ENCODE measurements at places on chromosomes 1 and 21.

GRCh38 chr1:111628153-111628552, 8.6 kb downstream of the RAP1A start:
- no peak for DNase-seq

DNA sequence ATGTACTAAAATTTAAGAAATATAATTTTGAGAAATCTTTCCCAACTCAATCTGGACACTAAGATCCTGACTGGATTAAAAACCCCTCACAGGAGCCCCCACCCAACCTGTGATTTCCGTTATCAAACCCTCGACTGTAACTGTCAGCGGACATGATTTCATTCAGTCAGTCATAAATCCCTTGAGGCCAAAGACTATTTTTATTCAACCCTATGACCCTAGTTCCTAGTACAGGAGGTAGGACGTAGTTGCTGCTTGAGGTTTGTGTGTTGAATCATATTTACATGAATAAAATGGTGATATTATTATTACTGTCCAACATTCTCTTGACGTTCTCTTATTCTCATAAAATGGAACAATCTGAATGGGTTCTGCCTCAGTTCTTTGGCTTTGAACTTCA, 73.1 kb upstream of the DYNLT5 start:
- no peak for DNase-seq

GRCh38 chr1:156664767-156665411, 12.3 kb downstream of the NES start:
- no peak for DNase-seq

- no peak for DNase-seq
Measured at GRCh38 chr21:34743831-34744230, 75.0 kb downstream of the CLIC6 start.

- DNase-seq = no peak
Measured at GRCh38 chr1:76993036-76993435, 125.8 kb downstream of the ST6GALNAC5 start.

DNA sequence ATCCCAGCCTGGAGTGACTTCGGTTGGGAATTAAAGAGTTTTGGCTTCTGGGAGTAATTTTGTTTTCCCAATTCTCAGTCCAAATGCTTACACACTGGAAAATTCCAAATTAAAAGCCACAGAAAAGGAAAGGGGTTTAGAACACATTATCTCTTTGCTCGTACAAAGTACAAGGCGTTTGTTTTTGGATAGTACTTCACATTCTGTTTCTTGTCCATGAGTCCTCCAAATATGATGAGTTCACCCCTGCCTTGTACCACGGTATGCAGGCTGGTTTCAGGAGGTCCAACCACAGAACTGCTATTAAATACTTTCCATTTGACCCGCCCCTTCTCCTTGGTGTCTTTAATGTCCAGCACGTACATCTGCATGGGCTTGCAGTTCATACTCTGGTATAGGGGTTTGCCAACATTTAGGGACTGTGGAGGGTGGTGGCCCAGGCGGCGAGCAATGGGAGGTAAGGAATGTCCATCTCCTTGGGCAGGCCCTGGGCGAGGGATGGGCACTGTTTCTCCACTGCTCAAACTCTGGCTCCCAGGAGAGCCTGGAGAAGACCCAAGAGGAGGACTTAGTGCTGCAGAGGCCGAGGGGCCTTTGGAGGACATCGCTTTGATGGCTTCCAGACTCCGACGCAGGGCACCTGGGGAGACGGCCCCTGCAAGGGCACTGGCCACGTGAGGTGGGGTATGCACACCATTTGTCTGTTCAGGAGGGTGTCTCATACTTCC, 13.7 kb upstream of the CPLANE2 start:
- no peak for DNase-seq

- DNase-seq = no peak
Measured at GRCh38 chr1:27483659-27484058, 6.3 kb downstream of the WASF2 start.
